BE2C (cell line): ENCODE measurements at places on chromosomes 7 and 10.

- DNase-seq: no peak
These were observed 157.9 kb upstream of the GRB10 start for GRCh38 chr7:50940621-50941020.

DNA sequence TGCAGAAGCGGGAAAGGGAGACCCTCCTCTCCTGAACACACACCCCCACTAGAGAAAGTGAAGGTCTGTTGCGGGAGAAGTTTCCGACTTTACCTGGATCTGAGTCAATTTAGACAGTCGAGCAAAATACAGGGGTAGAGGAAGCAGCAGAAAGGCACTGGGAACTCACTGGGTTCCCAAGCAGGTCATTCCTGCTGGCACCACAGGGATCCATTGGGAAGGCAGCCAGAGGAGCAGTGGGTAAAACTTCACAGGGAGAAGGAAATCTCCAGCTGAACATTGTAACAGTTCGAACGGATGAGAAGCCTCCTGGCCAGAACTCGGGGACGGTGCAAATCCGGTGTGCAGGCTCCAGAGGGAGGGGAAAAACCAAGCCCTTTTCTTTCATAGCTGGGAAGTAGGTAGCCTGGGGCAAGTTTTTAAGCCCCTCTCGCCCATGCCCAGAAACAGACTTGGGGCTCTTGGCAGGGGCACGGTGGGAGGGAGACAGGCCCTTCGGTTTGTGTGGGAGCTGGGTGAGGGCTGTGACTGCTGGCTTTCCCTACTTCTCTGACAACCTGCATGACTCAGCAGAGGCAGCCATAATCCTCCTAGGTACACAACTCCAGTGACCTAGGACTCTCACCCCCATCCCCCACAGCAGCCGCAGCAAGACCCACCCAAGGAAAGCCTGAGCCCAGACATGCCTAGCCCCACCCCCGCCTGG lies 51.9 kb downstream of the DDC start:
- DNase-seq: no peak

DNA sequence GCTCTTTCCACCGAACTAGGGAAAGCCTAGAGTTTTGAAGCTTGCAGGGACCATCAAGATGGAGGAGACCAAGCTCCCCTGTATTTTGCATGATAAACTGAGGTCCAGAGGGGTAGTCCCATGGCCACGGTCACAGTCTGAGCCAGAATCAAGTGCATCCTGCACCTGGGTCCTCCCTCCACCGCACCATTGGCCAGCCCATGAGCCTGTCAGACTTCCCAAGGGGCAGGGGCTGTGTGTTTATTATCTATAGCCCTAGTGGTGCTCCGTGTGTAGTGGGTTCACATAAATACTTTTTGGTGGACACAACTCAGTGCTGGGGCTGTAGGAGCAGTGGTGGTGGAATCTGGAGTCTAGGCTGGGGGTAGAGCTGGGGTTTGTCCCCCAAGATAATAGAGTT lies 3.6 kb downstream of the CALHM3 start:
- no peak for DNase-seq

DNA sequence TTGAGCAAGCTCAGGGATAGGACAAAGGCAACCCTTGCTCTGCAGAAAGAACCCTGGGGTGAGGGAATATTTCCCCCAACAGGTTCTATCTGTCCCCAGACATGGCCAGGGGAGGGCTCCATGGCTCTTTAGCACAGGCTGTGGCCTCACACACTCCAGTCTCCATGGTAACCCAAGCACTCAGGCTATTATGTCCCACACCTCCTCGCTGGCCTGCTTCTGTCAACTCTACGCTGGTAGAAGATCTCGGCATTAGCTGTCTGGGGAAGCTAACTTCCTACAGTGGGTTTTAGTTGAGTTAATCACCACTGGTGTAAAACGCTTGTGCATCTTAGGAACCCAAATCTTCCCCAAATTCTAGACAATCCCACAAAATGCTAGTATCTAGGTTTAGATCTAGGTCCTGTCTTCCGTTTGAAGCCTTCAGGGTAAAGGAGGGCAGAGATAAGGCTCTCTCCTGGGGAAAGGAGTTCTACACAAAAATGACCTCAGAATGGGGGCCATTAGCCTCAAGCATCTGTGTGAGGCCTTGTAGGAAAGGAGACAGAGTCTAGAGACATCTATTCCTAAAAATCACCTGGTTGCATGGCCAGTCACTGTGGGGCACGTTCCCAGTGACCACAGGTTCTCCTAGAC lies 36.7 kb upstream of the SLIT1 start:
- peak; percentile 41 for DNase-seq

DNA sequence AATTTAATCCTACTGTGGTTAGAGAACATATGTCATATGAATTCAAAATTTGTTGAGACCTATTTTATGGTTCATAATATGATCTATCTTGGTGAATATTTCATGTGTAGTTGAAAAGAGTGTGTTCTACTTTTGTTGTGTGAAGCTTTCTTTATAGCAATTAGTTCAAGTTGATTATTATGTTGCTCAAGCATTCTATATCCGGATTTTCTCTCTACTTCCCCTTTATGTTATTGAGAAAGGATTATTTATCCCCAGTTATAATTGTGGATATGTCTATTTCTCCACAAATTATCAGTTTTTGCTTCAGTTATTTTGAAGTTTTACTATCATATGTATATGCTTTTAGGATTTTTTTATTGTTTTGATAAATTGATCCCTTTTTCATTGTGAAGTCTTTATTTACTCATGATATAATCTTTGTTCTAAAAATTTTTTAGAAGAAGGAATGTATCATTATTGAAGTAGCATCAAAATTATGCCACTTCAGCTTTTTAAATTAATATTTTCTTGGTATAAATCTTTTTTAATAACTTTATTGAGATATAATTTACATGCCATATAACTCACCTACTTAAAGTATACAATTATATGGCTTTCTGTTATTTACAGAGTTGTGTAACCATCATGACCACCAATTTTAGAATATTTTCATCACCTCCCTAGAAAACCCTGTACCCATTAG lies 12.0 kb upstream of the MEST start:
- DNase-seq: no peak

- peak; percentile 88 for DNase-seq
These were observed 95.0 kb upstream of the AGBL3 start for GRCh38 chr7:134891262-134891695.

DNA sequence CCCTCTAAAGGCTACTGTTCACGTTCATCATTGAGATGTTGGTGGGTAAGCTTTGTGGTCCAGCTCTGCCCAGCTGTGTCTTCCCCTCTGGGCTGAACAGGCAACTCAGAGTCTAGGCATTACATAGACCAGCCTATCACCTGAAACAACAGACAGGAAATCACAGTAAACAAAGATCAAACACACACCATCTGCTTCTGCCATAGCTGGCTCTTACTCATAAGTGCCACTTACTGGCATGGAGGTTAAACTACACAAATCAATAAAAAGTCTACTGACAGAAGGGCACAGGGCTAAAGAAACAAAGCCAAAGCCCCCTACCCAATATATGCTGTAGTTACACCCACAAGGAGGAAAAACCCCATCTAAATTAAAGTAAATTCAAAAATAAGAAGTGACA lies 35.0 kb downstream of the SEPTIN14 start:
- no peak for DNase-seq

- DNase-seq: no peak
These were observed 2.6 kb upstream of the RASSF4 start for GRCh38 chr10:44956717-44957706.

DNA sequence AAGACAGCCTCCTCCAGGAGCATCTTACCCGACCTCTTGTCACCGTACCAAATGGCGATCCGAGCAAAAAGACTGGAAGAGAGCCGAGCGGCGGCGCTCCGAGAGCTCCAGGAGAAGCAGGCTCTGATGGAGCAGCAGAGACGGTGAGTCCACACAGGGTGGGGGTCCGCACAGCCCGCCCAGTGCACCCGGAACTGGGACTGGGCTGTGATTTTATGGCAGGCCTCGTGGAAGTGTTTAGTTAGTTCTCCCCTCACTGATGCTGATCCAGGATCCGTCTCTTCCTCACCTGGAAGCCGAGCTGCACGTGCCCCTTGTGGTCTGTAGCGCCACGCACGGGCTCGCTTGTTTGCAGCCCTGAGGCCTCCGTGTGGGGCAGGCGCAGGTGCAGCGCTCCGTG lies 19.6 kb downstream of the LRRC27 start:
- no peak for DNase-seq

- DNase-seq: no peak
These were observed 1152.1 kb upstream of the AUTS2 start for GRCh38 chr7:68446183-68446582.

DNA sequence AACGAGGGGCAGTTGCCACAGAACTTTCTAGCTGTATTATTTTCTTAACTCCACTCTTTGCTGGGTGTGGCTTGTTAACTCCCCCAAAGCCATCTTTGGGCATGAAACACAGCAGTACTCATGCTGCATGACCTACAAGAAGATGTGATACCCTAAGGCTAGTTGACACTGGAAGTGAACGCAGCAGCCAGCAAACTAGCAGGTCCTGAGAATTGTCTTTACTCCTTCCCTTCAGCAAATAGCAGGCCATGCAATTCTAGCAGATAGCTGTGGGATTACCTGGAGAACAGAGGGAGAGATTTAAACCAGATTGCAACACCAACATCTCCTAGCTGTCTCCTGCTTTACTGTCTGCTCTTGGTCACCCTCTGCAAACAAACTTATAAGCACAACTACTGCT lies 688.0 kb upstream of the ZWINT start:
- DNase-seq: no peak

GRCh38 chr10:79483299-79483698 lies 29.0 kb upstream of the EIF5AL1 start:
- no peak for DNase-seq

- no peak for DNase-seq
These were observed 478.7 kb downstream of the INHBA start for GRCh38 chr7:41224063-41224763.

DNA sequence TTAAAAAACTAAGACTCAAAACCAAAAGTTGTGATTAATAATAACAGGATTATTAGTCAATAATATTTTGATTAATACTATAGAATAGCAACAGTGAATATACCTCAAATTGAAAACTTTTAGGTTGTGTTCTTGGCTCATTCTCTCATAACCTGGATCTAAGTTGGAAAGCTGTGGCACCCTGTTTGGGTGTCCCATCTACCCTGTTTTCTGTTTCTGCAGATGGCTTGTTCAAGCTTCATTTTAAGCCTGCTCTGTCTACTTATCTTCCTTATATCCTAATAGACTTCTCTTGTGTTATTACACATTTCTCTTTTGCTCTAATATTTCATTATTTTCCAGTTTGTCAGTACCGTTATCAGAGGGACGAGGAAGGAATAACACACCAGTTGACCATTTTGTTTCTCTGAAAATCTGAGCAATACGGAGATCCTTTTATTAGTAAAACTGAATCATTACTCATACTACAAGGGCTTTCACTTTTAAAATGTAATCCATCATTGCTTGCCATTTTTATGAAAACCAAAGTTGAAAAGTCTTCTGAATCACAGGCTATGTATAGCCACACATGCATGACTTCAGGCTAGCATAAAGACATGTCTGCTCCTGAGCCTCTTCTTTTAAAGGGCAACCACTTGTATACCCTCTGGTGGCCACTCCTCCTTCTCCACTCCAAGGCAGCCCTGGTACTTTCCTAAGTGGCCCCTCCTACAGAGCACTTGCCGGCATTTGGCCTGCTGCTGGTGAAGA lies 22.3 kb downstream of the COX15 start:
- DNase-seq: no peak

DNA sequence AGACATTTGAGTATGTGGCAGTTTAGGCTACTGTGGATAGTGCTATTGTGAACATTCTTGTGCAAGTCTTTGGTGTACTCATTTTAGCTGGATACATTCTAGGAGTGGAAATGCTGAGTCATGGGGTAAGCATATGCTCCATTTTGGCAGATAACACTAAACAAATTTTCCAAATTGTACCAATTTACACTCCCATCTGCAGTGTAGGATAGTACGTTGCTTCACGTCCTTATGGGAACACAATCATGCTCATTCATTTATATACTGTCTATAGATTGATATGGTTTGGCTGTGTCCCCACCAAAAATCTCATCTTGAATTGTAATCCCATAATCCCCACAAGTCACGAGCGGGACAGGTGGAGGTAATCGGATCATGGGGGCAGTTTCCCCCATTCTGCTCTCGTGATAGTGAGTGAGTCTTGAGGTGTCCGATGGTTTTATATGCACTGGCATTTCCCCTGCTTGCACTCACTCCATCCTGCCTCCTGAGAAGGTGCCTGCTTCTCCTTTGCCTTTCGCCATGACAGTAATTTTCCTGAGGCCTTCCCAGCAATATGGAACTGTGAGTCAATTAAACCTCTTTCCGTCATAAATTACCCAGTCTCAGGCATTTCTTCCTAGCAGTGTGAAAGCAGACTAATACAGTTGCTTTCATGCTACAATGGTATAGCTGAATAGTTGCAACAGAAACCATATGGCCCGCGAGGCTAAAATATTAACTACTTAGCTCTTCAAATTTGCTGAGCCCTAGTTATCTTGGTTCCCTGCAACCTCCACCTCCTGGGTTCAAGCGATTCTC lies 25.6 kb downstream of the RNF216 start:
- DNase-seq: no peak

DNA sequence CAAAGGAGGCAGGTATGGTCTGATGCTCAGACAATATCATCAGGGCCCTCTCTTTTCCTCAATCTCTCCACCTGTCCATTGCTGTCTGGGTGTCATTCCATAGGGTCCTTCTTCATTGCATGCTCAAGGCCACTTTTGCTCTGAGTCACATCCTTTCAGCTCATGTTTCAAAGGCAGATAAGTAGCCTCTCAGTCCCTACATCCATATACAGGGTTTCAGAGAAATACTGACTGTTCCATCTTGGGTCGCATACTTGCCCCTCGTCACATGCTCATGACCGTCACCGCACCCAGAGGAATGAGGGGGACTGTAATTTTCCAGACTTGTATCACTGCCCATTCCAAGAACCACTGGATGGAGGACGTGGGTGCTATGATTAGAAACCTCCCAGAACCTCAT lies 93.4 kb downstream of the FAM107B start:
- no peak for DNase-seq

- no peak for DNase-seq
These were observed 160.0 kb downstream of the LRRC4 start for GRCh38 chr7:127871226-127871625.

DNA sequence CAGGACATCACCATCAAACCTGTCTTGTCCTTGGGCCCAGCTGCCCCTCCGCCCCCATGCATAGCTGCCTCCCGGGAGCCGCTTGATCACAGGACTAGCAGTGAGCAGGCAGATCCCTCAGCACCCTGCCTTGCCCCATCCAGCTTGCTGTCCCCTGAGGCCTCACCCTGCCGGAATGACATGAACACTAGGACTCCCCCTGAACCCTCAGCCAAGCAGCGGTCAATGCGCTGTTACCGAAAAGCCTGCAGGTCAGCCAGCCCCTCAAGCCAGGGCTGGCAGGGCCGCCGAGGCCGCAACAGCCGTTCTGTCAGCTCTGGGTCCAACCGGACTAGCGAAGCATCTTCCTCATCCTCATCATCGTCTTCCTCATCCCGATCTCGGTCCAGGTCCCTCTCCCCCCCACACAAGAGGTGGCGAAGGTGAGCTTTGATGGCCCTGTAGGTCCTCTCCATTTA lies 5.2 kb upstream of the NOLC1 start:
- DNase-seq: no peak

- no peak for DNase-seq
These were observed 1.2 kb downstream of the CLDN4 start for GRCh38 chr7:73831834-73832651.

- DNase-seq: no peak
These were observed 91.5 kb upstream of the MXI1 start for GRCh38 chr10:110115784-110116520.

GRCh38 chr7:155979566-155979965 lies 167.3 kb upstream of the SHH start:
- no peak for DNase-seq

GRCh38 chr10:33215635-33216034 lies 118.8 kb downstream of the NRP1 start:
- DNase-seq: no peak
